ENCODE measurements at places on chromosomes 1 and 21. TPM values are rescaled to one million over a fixed set of nuclear protein-coding genes. Genes with fewer than 3 reads are reported as not detected.

DNA sequence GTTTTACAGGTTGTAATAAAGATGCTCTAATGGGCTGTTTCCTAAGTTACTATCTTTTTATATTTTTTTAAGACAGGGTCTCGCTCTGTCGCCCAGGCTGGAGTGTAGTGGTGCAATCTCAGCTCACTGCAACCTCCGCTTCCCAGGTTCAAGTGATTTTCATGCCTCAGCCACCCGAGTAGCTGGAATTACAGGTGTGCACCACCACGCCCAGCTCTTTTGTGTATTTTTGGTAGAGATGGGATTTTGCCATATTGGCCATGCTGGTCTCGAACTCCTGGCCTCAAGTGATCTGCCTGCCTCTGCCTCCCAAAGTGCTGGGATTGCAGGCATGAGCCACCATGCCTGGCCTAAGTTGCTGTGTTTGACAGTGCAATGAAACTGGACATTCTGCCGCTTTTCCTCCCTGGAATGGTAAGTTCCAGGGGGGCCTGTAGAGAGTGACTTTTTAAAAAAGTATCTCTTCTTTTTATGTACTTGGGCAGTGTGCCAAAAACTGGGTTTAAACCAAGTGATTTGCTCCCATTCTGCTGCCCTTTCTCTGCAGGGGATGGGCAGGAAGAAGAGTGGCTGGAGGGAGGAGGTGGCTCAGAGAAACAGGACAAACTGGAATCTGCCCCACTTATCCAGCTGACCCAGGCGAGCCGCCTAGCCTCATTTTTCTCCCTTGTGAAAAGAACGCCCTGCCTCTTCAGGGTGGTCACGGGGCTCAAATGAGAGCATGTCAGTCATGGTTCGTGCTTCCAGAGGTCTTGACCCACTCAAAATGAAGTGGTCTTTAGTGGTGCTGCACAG is 2.3 kb downstream of the SLC37A1 start:
- no peak overlapping the region for H3K27ac ChIP-seq
- H3K36me3 ChIP-seq, result peaks cover 39% of the 10 kb centered on the region
- no peaks in the 10 kb centered on the region for H3K27me3 ChIP-seq

Gene TNNT2
- 20.8 TPM for polyA plus RNA-seq

- H3K4me1 ChIP-seq, result no peaks in the 10 kb centered on the region
- DNase-seq, result no peak
- H3K27me3 ChIP-seq, result no peaks in the 10 kb centered on the region
- H3K36me3 ChIP-seq, result no peaks in the 10 kb centered on the region
Measured at GRCh38 chr1:81832573-81832972, 31.8 kb downstream of the ADGRL2 start.

DNA sequence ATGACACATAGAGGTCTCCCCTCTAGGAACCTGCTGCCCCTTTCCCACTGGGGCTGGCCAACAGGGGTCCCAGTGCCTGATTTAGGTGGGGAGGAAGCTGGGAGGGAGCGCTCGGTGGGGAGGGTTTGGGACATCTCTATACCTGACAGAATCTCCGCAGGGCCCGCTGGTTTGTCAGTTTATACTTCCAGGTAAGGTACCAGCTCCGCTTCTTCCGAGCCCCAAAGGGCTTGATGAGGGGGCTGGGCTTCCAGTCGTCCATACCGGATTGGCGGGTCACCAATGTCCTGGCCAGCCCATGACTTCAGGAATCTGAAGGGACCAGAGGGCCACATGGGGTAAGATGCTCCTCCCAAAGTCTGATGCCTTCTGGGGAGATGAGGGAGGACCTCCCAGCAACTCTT is 672 bp downstream of the POMGNT1 start:
- H3K27ac ChIP-seq, result peak overlapping the region; percentile 66
- peak overlapping the region; percentile 76 for H3K4me3 ChIP-seq
- peaks cover 8% of the 10 kb centered on the region for H3K4me1 ChIP-seq
- no peak for DNase-seq
- peaks cover 33% of the 10 kb centered on the region for H3K36me3 ChIP-seq

DNA sequence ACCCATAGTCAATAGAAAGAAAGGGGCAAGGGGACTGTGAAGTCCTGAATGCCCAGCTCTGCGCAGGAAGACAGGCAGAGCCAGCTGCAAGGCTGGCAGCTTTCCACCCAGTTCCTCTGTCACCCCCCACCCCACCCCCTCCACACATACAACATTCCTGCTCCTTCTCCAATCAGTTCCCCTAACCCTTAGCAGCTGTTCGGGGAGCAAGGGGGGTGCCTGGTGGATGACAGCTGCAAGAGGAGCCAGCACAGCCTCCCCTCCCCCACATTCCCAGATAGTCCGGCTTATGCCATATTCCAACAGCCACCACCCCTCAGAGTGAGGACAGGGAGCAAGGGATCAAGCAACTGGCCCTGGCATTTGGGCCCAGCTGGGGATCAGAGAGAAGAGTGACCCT is 9.7 kb downstream of the ARHGEF2 start:
- no peak overlapping the region for H3K27ac ChIP-seq
- peaks cover 72% of the 10 kb centered on the region for H3K36me3 ChIP-seq
- no peak overlapping the region for H3K4me3 ChIP-seq
- H3K4me1 ChIP-seq, result peaks cover 24% of the 10 kb centered on the region
- DNase-seq, result no peak

Gene CREG1
- polyA plus RNA-seq, result 156 TPM

DNA sequence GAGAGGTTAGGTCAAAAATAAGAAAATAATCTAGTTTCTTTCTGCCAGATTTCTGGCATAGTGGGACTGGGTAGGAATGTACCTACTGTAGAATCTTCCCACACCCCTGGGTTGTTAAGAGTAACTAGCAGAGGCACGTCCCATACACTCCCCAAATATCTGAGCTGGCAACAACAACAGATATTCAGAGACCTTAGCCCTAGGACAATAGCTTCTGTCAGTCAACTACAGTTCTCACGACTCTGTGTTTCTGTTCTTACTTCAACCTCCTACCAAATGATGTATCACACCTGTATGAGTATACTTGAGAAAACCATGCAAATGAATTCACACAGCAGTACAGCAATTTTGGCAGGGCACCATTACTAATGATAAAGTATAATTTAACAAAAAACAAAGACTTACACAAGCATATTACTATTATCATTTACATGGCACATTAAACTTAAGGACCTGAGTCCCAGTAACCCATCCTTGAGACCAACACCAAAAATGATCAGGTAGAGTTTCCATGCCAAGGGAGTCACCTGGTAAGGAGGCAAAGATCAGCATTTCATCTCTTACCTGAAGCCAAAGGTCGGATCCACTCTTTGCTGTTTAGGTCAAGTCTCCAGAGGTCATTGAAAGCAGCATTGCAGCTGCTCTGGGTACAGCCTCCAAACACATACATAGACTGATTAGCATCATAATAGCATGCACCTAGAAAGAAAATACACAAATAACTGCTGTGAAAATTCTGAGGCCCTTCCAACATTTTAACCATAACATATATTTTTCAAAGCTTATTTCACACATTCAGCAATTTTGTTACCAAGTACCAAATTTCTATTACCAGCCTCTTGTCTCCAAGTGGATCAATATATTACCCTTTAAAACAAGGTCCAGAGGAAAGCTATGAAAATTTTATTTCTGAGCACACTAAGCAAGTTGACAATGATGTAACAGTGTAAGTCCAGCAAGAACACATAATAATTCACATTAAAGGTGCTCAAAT is 57.5 kb upstream of the CPLANE2 start:
- no peak overlapping the region for H3K27ac ChIP-seq
- no peak for DNase-seq
- no peaks in the 10 kb centered on the region for H3K27me3 ChIP-seq
- peaks cover 23% of the 10 kb centered on the region for H3K36me3 ChIP-seq

Gene USH2A
- 0.06 TPM for polyA plus RNA-seq

GRCh38 chr1:154404984-154405746 is at the start of gene IL6R:
TSS of gene IL6R (plus strand) at chr1:154405343. CDS start at chr1:154405630, 287 bp downstream.
- no peaks in the 10 kb centered on the region for H3K36me3 ChIP-seq
- H3K27me3 ChIP-seq, result peaks cover 57% of the 10 kb centered on the region
- no peak within 1 kb of the TSS for H3K27ac ChIP-seq
- DNase-seq, result peak; percentile 84
- peaks cover 15% of the 10 kb centered on the region for H3K4me1 ChIP-seq

GRCh38 chr1:208369658-208370057 is 125.5 kb upstream of the PLXNA2 start:
- no peak overlapping the region for H3K4me3 ChIP-seq
- no peaks in the 10 kb centered on the region for H3K4me1 ChIP-seq
- no peak overlapping the region for H3K27ac ChIP-seq
- DNase-seq, result no peak
- H3K36me3 ChIP-seq, result no peaks in the 10 kb centered on the region

DNA sequence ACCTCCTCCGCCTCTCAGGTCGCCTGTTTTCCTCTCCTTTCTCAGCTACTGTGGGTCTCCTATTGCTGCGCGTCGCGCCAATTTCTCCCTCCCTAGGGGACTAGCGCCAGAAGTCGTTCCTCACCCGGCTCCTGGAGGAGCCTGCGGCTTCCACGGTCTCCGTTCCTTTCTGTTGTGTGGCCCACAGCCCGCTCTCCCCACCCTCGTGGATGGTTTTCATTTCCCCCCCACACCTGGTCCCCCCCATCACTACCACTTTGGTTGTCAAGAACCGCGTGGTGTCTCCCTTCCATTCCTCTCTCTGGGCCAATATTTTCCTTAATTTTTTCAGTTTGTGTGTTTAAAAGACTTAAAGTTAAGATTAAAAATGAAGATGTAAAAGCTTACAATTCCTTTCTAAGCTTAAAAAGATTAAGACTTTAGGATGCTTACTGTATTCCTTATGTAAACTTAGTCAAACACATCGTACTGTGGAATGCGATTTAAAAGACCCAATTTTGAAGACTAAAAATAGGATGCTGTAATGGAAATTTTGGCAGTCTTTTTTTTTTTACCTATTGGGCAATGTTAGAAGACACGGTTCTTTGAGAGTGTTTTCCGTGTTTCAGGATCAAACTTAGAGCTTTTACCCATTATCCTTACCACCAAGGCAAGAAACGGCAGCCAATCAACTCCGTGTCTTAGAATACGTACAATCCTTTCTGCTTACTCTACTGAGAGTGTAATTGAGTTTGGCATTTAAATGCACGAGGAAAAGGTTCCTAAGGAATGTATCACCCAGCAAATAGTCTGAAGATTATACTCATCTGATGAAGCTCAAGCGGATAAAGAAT is 773 bp downstream of the CNST start:
- H3K27ac ChIP-seq, result peak overlapping the region; percentile 94
- peak overlapping the region; percentile 88 for H3K4me3 ChIP-seq
- DNase-seq, result peak; percentile 47
- no peaks in the 10 kb centered on the region for H3K27me3 ChIP-seq
- H3K36me3 ChIP-seq, result no peaks in the 10 kb centered on the region

Gene PDPN
- polyA plus RNA-seq, result 11.9 TPM

DNA sequence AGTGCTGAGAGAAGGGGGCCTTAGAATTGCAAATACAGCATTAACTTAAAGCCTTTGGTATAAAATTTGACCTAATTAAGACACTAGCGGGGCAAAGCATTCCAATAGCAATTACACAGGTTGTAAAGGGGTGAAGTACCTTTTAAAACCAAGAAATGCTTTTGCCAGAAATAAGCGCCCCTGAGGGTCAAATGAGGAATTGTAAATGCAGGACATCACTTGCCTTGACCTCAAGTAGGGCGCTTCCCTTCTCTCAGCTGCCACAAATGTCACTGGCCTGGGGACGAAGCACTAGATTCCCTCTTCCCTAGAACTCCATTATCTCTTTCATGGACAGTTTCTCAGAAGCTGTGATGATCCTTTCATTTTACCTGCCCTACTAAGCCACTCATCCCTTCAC is 48.3 kb downstream of the SEC16B start:
- H3K27ac ChIP-seq, result no peak overlapping the region
- no peak overlapping the region for H3K4me3 ChIP-seq
- DNase-seq, result no peak
- no peaks in the 10 kb centered on the region for H3K4me1 ChIP-seq
- H3K36me3 ChIP-seq, result no peaks in the 10 kb centered on the region

GRCh38 chr21:42923553-42924432 is 1.6 kb downstream of the ERVH48-1 start:
- no peak overlapping the region for H3K4me3 ChIP-seq
- H3K27ac ChIP-seq, result no peak overlapping the region
- no peaks in the 10 kb centered on the region for H3K36me3 ChIP-seq
- peaks cover 4% of the 10 kb centered on the region for H3K4me1 ChIP-seq
- no peaks in the 10 kb centered on the region for H3K27me3 ChIP-seq

DNA sequence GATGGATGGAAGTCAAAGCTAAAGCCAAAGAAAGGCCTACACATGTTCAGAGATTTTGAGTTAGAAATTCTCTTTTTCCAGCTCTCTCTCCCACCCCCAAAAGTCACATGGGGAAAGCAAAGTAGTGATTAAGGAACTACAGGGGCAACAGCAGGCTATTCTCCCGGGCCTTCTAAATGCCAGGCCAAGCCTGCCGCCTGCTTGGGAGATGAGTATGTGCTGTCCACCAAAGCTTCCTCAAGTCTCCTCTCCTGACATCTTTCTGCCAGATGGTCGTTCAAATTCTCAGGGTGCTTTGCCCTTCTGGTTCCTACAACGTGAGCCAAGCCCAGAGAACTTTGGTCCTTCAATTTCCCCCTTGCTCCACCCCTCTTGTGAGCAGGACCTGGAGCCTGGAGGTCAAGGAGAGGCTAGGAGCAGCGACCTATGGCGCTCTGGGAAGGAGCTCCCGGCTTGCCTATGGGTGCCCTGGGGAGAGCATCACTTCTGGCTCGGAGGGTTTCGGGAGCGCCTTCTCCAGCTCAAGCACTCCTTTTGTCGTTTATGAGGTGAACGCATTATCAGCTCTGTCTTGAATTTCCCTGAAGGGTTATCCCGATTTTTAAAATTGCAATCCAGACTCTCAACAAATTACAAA is 4.4 kb upstream of the PRRX1 start:
- peaks cover 73% of the 10 kb centered on the region for H3K27me3 ChIP-seq
- peaks cover 10% of the 10 kb centered on the region for H3K4me1 ChIP-seq
- H3K27ac ChIP-seq, result no peak overlapping the region
- H3K4me3 ChIP-seq, result no peak overlapping the region
- H3K36me3 ChIP-seq, result no peaks in the 10 kb centered on the region
- DNase-seq, result no peak

GRCh38 chr1:161962091-161962887 is 61.4 kb downstream of the OLFML2B start:
- no peak overlapping the region for H3K4me3 ChIP-seq
- DNase-seq, result no peak
- H3K27me3 ChIP-seq, result no peaks in the 10 kb centered on the region
- H3K27ac ChIP-seq, result no peak overlapping the region

Gene SH3GLB1
- 62.7 TPM for polyA plus RNA-seq

DNA sequence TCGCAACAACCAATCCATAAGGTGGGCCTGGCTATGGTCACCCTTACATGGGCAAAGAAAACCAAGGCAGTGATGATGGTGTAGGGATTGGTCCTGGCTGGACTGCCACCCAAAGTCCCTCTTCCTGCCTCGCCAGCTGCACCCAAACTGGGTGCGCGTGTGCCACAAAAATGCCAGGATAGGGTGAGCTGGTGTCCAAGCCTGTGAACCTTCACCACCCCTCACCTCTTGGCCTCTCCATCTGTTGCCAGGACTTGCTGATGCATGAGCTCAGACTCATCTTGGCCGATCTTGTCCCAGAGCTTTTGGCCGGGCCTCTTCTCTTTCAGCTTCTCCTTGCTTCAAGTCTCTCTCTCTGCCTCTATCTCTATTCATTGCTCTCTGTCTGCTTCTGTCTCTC is 41.8 kb downstream of the FOXD2 start:
- no peak for DNase-seq
- H3K27ac ChIP-seq, result no peak overlapping the region
- H3K4me1 ChIP-seq, result peaks cover 16% of the 10 kb centered on the region
- H3K36me3 ChIP-seq, result no peaks in the 10 kb centered on the region
- no peak overlapping the region for H3K4me3 ChIP-seq

Data from large intestine (tissue), 12 donors.